Airway epithelial cell (primary cell): ENCODE measurements at places on chromosomes 3 and 15. TPM values are rescaled to one million over a fixed set of nuclear protein-coding genes. Genes with fewer than 3 reads are reported as not detected.

MORC1 gene
- not detected in 2 replicates for total RNA-seq

HACL1 gene
- 12.2 and 14.3 TPM in 2 replicates for total RNA-seq

FSIP1 gene
- 0.42 TPM in 1 of 2 replicates, not detected in the other for total RNA-seq

GREM1 gene
- 0.23 and 0.92 TPM in 2 replicates for total RNA-seq

CALML4 gene
- total RNA-seq = 0.84 and 0.85 TPM in 2 replicates

SNAPC5 gene
- total RNA-seq = 13.5 and 14.4 TPM in 2 replicates

GPR156 gene
- 0.09 and 0.14 TPM in 2 replicates for total RNA-seq

SACM1L gene
- total RNA-seq = 17.3 and 42.1 TPM in 2 replicates

RNF7 gene
- 97.0 and 146 TPM in 2 replicates for total RNA-seq

DNAH12 gene
- total RNA-seq = not detected in 2 replicates

CCDC54 gene
- total RNA-seq = not detected in 2 replicates

SENP2 gene
- total RNA-seq = 17.8 and 26.2 TPM in 2 replicates

BTBD1 gene
- total RNA-seq = 49.9 and 50.7 TPM in 2 replicates

GPR87 gene
- total RNA-seq = 69.9 and 74.1 TPM in 2 replicates

MCF2L2 gene
- total RNA-seq = 0.05 and 0.28 TPM in 2 replicates

SLC28A1 gene
- total RNA-seq = not detected in 2 replicates

INKA1 gene
- 21.7 and 28.6 TPM in 2 replicates for total RNA-seq

AMIGO3 gene
- 0.19 and 0.42 TPM in 2 replicates for total RNA-seq

FGD5 gene
- 0.28 TPM in 2 replicates for total RNA-seq

SOX2 gene
- 20.7 and 24.8 TPM in 2 replicates for total RNA-seq

CADPS gene
- total RNA-seq = not detected in 2 replicates

COL6A5 gene
- total RNA-seq = not detected in 2 replicates

RTP2 gene
- not detected in 2 replicates for total RNA-seq

PRICKLE2 gene
- 5.7 and 9.2 TPM in 2 replicates for total RNA-seq

CNBP gene
- 313 and 341 TPM in 2 replicates for total RNA-seq

CCR8 gene
- not detected in 2 replicates for total RNA-seq

PLA1A gene
- not detected in 2 replicates for total RNA-seq

POTEB3 gene
- not detected in 2 replicates for total RNA-seq

SUCNR1 gene
- not detected in 2 replicates for total RNA-seq

TNNC1 gene
- total RNA-seq = 0.23 and 0.85 TPM in 2 replicates
